Upper lobe of right lung (tissue), 1 donor: ENCODE measurements at places on chromosomes 7 and 10.
A peak's percentile ranks its signal among the peaks of the same experiment; 100 is the strongest.

- DNase-seq, result peak; percentile 37
Measured at GRCh38 chr7:156177422-156178055, 365.3 kb upstream of the SHH start.

- DNase-seq, result no peak
Measured at GRCh38 chr7:133790911-133791310, 336.2 kb upstream of the LRGUK start.

DNA sequence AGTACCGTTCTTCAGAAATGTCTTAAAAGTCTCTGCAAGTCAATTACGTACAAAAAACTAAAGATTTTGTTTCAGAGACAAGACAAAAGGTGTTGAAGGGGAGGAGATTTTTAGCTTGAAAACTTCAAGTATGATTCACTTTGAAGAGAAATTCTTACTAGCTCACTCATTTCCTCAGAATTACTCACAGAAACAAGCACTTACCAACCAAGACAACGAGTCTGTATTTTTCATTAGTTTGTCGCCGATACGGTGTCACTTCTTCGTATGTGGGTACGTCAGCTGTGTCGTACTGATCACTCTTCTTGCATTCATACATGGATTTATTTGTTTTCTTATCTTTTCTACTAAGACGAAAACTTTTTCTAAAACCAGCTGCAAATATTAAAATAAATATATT lies 90.6 kb upstream of the ODAD2 start:
- no peak for DNase-seq

DNA sequence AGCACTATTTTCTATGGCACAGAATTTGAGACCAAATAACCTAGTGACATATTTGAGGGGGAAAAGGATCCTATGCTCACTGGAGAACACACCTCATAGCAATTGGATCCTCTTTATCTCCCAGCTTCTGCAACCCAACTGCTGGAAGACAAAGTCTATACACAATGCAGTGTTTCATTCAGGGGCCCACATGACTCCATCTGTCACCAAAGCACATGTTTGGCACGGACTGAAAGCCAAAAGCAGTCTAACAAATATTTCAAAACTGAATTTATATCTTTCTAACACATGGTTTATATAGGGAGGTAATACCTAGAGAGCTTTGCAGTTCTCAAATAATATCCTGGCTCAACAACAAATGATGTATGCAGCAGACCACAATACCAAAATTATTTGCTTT lies 39.2 kb downstream of the ADAM12 start:
- DNase-seq, result no peak

- DNase-seq, result no peak
Measured at GRCh38 chr7:108499566-108499965, 26.4 kb downstream of the PNPLA8 start.

GRCh38 chr7:55513868-55514267 lies 58.4 kb downstream of the VOPP1 start:
- DNase-seq, result no peak

- DNase-seq, result no peak
Measured at GRCh38 chr10:30902621-30903396, 128.9 kb downstream of the ZNF438 start.

DNA sequence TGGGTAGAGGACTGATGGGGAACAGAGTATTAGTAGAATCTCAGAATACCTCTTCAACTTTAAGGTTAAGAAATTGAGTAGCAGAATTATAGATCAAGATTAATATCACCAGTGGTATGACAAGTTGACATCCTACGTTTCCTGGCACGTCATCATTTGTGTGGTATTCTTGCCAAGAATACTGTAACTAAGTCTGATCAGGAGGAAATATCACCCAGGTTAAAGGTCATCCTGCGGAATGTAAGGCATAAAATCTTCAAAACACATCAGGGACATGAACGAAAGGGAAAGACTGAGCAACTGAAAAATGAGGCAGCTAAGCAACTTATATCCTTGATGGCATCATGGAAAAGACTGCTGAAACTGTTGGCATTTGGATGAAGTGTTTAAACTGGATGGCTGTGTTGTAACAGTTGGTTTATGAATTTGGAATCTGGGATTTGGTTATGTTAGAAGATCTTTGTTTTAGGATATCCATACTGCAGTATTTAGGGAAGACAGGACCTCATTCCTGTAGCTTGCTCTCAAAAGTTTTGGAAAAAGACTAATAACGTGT lies 86.1 kb downstream of the TRIM24 start:
- DNase-seq, result no peak

- no peak for DNase-seq
Measured at GRCh38 chr10:7388602-7389001, 22.2 kb downstream of the SFMBT2 start.

DNA sequence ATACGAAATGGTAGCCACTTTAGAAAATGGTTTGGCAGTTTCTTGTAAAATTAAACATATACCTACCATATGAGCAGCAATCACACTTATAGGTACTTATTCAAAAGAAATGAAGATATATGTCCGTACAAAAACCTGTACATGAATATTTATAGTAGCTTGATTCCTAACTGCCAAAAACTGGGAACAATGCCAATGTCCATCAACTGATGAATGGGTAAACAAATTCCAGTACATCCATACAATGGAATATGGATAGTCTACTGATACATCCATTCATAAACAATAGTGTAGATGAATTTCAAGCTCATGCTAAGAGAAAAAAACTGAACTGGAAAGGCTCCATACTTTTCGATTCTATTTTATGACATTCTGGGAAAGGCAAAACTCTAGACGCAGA lies 68.5 kb downstream of the AGK start:
- no peak for DNase-seq

- no peak for DNase-seq
Measured at GRCh38 chr7:94436018-94436604, 41.4 kb downstream of the COL1A2 start.

GRCh38 chr7:29854257-29854938 lies 48.1 kb downstream of the WIPF3 start:
- DNase-seq, result no peak

DNA sequence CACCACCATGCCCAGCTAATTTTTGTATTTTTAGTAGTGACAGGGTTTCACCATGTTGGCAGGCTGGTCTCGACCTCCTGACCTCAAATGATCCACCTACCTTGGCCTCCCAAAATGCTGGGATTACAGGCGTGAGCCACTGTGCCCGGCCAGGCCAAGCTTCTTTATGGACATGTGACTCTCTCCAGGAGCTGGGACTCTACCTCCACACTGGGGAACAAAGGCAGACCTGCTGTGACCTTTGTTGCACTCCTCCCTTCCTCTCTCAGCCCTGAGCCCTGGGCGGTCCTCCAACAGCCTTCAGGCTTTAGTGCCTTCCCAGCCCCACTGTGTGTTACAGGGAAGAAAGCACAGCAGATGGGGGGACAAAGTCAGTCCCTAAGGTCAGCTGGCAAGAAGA lies 55.0 kb upstream of the DUSP5 start:
- DNase-seq, result peak; percentile 30

GRCh38 chr10:65518379-65518778 lies 1407.5 kb upstream of the LRRTM3 start:
- DNase-seq, result no peak

DNA sequence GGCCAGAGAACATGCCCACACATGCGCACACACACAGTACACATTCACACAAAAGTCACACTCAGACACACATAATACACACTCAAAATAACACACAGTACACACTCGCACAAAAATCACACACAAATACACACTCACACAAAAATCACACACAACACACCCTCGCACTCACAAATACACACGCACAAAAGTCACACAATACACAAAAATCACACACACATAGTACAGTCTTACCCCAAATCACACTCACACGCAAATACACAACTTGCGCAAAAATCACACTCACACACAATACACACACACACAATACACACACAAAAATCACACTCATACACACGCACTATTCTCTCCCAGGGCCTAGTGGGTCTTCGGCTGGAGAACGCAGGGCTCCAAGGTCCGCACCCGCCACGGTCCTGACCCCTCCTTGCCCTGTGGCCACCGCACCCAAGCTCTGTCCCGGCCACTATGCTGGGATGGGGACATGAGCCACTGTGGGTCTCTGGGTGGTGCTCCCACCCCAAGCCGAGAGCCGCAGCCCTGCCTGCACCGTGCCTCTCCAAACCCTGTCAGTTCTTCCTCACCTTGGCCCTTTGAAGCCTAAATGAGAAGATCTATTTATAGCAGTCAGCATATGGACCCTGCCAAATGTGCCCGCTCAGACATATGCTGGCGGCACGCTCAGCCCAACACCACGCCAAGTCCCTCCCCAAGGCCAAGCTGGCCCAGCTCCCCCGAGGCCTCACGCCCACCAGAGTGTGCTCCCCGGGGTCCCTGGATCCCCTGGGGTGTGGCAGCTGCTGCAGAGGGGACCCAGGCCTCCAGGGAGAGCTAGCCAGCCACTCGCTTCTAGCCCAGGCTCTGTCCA lies 55.9 kb downstream of the ELFN1 start:
- DNase-seq, result no peak

- no peak for DNase-seq
Measured at GRCh38 chr7:28078036-28078901, 102.3 kb downstream of the JAZF1 start.

DNA sequence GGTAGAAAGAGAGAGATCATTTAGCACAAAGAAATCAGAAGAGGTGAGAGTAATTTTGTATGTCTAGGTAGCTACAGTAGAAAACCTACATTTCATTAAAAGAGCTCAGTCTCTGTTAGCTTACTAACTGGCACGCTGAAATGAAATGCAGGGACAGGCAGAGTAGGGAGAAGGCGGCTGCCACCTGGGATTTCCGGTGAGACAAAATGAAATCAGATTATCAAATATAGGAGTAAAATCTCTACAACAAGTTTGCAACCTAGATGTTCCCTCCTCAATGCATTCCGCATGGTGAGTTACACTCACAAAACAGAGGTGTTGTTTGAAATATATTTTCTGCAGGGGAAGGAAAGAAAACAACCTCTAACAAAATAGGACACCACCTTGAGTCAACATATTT lies 55.9 kb downstream of the VOPP1 start:
- no peak for DNase-seq

GRCh38 chr10:100614429-100615095 lies 78.8 kb downstream of the HIF1AN start:
- DNase-seq, result no peak

- DNase-seq, result no peak
Measured at GRCh38 chr10:90945491-90946070, 24.7 kb upstream of the ANKRD1 start.

GRCh38 chr7:28168393-28169158 lies 12.0 kb downstream of the JAZF1 start:
- DNase-seq, result no peak

DNA sequence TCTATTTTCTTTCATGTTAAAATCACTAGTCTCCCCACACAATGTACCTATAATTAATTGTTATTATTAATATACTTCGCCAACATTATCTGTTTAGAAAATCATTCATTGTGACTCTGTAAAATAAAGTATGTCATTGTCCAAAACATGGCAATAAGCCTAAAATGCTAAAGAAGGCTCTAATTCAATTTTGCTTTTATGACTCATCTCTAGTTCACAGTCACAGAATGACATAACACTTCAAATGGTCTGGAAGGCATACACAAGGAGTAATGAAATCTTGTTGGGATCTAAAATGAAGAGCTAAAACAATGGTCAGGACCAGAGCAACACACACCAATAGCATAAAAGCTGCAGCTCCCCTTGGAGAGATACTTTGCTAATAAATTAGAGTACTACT lies 505.8 kb downstream of the GPAM start:
- DNase-seq, result no peak

DNA sequence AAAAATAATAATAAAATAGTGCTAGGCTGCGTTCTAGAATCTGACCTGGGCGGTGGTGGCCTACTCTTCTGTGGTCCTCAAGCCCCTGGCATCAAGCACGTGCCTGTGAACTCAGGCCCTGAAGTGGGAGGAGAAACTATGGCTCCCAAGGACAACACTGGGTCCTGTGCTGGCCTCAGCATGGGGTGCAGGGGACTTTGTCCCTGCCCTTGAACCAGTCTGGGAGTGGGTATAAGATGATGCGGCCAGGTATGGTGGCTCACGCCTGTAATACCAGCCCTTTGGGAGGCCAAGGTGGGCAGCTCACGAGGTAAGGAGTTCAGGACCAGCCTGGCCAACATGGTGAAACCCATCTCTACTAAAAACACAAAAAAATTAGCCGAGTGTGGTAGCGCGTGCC lies 5.5 kb downstream of the ZP3 start:
- no peak for DNase-seq

DNA sequence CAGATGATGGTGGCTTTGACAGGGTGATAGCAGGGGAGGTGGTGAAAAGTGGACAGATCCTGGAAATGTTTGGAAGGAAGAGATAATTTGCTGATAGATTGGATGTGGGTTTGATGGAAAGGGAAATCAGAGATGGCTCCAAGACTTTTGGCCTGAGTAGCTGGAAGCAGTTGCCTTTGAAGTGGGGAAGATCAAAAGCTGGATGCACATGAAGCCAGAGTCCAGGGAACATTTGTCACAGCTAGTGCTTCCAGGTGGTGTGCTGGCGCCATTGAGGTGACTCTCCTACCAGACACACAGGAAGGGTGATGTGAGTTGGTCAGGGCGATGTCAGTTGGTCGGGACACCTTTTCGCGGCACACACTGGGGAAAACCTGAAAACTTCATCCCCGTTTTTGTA lies 15.9 kb downstream of the DYNC1I1 start:
- DNase-seq, result no peak

DNA sequence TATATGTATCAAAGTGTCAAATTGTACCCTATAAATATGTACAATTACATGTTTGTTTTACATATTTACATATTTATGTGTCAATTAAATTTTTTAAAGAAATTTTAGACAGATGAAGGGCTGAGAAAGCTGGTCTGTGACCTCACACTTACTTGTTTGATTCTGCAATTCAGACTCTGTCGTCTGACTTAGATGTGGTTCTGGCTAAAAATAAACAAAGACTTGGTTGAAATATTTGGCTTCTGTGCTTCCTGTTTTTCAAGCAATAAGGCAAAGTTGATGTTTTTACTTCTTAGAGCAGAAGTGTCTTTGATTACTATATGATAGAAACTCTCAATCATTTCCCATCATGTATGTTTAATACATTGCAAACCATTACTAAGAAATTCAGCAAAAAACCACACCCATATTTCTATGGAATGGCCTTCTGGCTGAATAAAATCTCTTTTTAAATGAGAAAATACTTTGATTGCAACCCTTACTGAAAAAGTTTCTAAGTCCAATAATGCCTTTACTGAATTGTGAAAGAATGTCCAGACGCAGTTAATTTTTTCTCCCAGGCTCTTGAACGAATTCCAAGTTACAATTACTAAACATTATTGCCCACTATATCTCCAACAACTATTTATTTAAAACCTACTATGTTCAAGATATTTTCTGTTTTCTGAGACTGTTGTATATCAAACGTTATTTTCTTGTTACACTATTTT lies 59.5 kb upstream of the PRKG1 start:
- no peak for DNase-seq

GRCh38 chr10:131214521-131215244 lies 96.8 kb downstream of the TCERG1L start:
- DNase-seq, result peak; percentile 28

GRCh38 chr7:117993377-117994003 lies 120.2 kb upstream of the CTTNBP2 start:
- DNase-seq, result no peak
